Right kidney (tissue), 9 donors: ENCODE measurements at places on chromosomes 16 and 17.
A peak's percentile ranks its signal among the peaks of the same experiment; 100 is the strongest.

DNA sequence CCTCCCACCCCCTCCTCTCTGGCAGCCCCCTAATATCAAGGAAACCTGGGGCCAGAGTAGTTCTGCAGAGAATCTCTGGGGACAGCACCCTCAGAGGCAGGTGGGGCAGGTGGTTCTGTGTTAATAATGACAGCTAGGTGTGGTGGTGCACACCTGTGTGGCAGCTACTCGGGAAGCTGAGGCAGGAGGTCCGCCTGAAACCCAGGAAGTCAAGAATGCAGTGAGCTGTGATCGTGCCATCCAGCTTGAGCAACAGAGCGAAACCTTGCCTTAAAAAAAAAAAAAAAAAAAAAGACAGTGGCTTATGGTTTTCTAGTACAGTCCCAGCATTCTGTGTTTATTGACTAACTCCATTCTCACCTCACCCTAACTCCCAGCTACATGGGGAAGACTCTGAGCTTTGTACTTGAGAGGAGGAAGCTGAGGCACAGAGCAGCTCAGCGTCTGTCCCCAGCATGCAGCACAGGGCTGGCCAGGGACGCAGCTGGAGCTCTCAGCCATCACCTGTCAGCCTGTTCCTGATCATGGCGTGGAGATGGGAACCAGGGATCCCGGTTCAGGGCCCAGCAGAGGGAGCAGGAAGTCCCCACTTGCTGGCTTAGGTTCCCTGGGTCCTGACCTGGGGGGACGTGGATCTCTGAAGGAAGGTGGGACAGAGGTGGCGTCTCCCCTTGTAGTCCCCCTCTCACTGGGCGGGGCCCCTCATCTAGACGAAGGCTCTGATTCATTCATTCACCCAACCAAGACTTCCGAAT lies 6.1 kb downstream of the DBNDD1 start:
- no peak for DNase-seq

DNA sequence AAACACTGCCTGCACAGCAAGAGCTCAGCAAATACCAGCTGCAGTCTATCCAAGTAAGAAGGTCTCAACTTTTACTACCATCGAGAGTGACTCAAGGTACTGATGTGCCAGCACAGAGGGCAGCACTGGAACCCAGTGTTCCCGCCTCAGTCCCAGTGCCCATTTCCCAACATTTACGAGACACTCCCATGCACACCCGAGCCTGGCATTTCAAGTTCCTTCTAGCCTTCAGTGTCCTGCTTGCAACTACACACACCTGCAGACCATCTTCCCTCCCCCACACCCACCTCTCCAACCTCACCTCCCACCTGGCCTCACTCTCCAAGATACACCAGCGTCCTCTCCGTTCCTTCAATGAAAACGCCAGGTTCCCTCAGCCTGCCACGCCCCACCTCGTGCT lies 3.2 kb downstream of the KLHDC4 start:
- no peak for DNase-seq

- DNase-seq: no peak
Observed at GRCh38 chr16:2420035-2420434, 9.2 kb upstream of the CCNF start.

DNA sequence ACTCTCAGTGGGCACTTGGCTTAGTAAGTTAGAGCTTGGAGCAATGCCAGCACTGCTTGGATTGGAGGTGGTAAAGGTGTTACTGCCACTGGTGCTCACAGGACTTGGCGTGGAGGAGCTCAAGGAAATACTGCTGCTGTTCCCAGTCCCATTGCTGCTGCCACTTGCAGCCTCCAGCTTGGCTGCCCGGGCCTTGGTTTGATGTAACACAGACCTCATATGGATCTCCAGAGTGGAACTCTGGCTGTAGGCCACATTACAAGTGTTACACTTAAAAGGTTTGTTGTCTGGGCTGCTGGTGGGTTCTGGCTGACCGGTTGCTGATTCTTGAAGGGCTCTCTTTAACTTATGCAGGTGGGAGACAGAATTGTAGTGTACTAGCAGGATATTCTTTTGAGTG lies 250.3 kb downstream of the ZFHX3 start:
- no peak for DNase-seq

DNA sequence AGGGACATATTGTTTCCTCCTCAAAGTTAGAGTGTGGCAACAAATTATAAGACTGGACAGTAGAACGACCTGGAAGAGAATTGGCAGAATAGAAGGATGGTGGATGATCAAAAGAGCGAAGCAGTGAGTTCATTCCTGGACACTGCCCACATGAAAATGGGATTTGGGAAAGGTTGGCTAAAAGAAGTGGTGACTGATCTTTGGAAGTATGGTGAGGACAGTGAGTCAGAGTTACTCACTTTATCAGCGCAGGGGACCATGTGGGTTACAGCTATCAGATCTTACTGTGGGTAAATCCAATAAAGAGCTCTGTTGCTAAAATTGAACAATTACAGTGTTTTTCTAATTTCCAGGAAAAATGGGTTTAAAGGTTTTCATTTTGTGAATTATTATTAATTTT lies 2.7 kb upstream of the TANC2 start:
- no peak for DNase-seq

DNA sequence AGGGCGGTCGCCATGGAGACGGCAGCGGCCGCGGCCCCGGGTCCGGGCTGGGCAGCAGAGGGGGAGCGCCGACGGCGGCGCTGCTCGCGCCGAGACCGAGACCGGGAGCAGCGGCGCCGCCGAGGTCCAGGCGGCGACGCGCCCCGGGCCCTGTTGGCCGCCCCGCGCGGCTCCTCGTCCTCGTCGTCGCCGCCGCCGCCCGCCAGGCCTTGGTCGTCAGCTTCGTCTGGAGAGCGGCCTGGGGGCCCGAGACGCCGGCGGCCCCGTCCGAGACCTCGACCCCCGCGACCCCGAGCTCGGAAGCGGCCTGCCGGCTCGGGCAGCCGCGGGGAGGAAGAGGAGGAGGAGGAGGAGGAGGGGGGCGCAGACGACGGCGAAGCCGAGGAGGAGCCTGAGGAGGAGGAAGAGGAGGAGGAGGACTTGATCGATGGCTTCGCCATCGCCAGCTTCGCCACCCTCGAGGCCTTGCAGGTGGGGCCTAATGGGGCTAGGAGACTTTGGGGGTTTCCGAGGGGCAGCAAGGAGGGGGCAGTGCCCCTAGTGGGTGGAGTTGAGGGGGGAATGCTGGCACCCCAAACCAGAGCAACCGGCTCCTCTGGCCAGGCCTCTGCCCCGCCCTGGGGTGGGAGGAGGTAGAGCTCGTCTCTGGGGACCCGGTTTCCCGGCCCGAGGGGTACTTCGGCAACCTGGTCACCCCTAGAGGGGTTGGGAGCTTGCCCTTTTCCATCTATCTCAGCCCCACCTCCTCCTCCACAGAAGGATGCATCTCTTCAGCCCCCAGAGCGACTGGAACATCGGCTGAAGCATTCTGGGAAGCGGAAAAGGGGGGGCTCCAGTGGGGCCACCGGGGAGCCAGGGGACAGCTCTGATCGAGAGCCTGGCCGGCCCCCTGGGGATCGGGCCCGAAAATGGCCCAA lies 1.5 kb downstream of the FBRS start:
- DNase-seq: peak; percentile 49

GRCh38 chr17:54353789-54354525 lies 531.2 kb downstream of the KIF2B start:
- no peak for DNase-seq

GRCh38 chr17:3475812-3476610 lies at the start of gene ASPA:
ASPA (plus strand) TSS chr17:3475997; CDS start chr17:3476160, 163 bp downstream.
- peak; percentile 12 for DNase-seq
